Psoas muscle (tissue), 8 donors: ENCODE measurements at places on chromosomes 7 and 10. TPM values are rescaled to one million over a fixed set of nuclear protein-coding genes. Genes with fewer than 3 reads are reported as not detected.

- DNase-seq, result no peak
- H3K36me3 ChIP-seq, result no peaks in the 10 kb centered on the region
- H3K4me3 ChIP-seq, result no peak overlapping the region
These were observed 327.2 kb downstream of the GALNT17 start for GRCh38 chr7:71459132-71459531.

GRCh38 chr7:94971051-94971867 is 63.9 kb downstream of the PPP1R9A start:
- H3K27ac ChIP-seq, result no peak overlapping the region
- H3K4me1 ChIP-seq, result peaks cover 34% of the 10 kb centered on the region
- no peaks in the 10 kb centered on the region for H3K27me3 ChIP-seq
- DNase-seq, result no peak

The CDK1 gene
- total RNA-seq, result 0.44 TPM

- DNase-seq, result no peak
- no peak overlapping the region for H3K4me3 ChIP-seq
- H3K27me3 ChIP-seq, result no peaks in the 10 kb centered on the region
- H3K27ac ChIP-seq, result no peak overlapping the region
- no peaks in the 10 kb centered on the region for H3K36me3 ChIP-seq
These were observed 248.3 kb upstream of the GLI3 start for GRCh38 chr7:42485301-42485766.

GRCh38 chr7:28654110-28654509 is 241.8 kb downstream of the CREB5 start:
- H3K4me3 ChIP-seq, result no peak overlapping the region
- no peaks in the 10 kb centered on the region for H3K4me1 ChIP-seq
- no peak overlapping the region for H3K27ac ChIP-seq
- H3K27me3 ChIP-seq, result no peaks in the 10 kb centered on the region
- DNase-seq, result no peak
- no peaks in the 10 kb centered on the region for H3K36me3 ChIP-seq

DNA sequence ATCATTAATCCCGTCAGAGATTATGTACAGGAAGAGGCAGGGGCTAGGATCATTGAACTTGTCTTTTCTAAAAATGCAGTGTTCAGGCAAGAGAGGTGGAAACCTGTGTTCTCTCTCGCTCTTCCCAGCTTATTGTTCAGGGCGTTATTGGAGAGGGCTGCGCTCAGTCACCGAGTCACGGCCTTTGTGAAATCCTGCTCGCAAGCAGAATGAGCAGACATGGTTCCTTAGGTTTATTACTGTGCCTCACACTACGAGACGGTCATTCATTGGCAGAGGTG is 631 bp upstream of the PRKRIP1 start:
- peak overlapping the region; percentile 79 for H3K4me3 ChIP-seq
- no peaks in the 10 kb centered on the region for H3K36me3 ChIP-seq
- H3K27ac ChIP-seq, result peak overlapping the region; percentile 82
- DNase-seq, result no peak

The SEMA3D gene
- total RNA-seq, result 0.28 TPM

The OR6B1 gene
- total RNA-seq, result not detected

DNA sequence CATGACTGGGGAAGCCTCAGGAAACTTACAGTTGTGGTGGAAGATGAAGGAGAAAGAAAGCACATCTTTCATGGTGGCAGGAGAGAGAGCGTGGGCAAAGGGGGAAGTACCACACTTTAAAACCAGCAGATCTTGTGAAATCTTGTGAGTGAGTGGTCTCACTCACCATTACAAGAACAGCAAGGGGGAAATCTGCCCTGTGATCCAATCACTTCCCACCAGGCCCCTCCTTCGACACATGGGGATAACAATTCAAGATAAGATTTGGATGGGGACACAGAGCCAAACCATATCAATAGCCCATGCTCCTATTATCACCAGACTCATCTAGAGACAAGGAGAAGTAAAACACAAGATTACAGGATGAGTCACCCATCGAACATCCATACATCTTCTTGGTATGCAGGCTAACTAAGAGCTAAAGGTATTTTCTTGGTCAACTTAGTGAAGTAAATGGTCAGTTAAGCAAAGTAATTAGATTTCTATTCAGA is 55.3 kb upstream of the YAE1 start:
- DNase-seq, result no peak
- H3K27ac ChIP-seq, result no peak overlapping the region
- H3K4me1 ChIP-seq, result no peaks in the 10 kb centered on the region

- no peak for DNase-seq
- no peaks in the 10 kb centered on the region for H3K27me3 ChIP-seq
- H3K4me3 ChIP-seq, result no peak overlapping the region
These were observed 190.6 kb upstream of the TCF7L2 start for GRCh38 chr10:112759496-112759895.

The NKX2-3 gene
- not detected for total RNA-seq

The GNA12 gene
- 14.6 TPM for total RNA-seq

DNA sequence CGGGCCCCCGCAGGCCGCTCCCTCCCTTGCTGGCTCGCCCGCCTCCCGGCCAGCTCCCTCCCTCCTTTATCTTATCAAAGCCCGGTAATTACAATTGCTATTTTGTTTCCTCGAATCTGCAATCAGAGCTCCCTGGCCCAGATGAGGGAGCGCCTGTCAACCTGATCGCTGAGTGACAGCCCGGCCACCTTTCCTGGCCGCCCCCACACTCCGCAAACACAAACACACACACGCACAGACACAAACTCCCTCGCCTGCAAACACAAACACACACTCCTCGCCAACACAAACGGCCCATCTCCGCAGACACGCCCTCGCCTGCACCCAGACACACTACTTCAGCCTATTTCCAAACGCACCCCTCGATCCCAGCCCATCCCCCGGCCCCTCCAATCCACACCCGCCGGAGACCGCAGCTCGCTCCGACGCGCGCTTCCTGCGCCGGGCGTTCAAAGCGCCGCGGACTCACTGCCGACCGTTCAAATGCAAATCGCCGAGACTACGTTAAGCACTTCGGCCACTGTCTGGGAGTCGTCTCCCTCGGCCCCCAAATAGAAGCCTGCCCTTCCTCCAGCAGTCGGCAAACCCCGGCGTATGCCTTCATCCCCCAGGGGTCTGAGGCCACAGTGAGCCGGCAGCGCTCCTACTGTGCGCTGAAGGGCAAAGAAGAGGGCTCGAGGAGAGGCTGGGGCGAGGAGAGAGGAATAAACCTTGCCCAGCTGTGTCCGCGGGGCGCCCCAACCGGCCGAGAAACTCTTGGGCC is 3.0 kb upstream of the FGF8 start:
- DNase-seq, result no peak
- peak overlapping the region; percentile 59 for H3K4me3 ChIP-seq
- H3K4me1 ChIP-seq, result peaks cover 31% of the 10 kb centered on the region
- no peak overlapping the region for H3K27ac ChIP-seq
- peaks cover 28% of the 10 kb centered on the region for H3K27me3 ChIP-seq

GRCh38 chr7:132116369-132116768 is 459.9 kb downstream of the PLXNA4 start:
- H3K36me3 ChIP-seq, result no peaks in the 10 kb centered on the region
- no peaks in the 10 kb centered on the region for H3K27me3 ChIP-seq
- no peak overlapping the region for H3K4me3 ChIP-seq
- DNase-seq, result no peak
- H3K4me1 ChIP-seq, result no peaks in the 10 kb centered on the region

- no peaks in the 10 kb centered on the region for H3K36me3 ChIP-seq
- H3K27me3 ChIP-seq, result no peaks in the 10 kb centered on the region
- peak overlapping the region; percentile 41 for H3K27ac ChIP-seq
- no peak overlapping the region for H3K4me3 ChIP-seq
These were observed 275.4 kb downstream of the ZEB1 start for GRCh38 chr10:31594347-31594873.

- H3K4me1 ChIP-seq, result peaks cover 11% of the 10 kb centered on the region
- peaks cover 5% of the 10 kb centered on the region for H3K36me3 ChIP-seq
- DNase-seq, result no peak
- no peak overlapping the region for H3K27ac ChIP-seq
- no peak overlapping the region for H3K4me3 ChIP-seq
These were observed 42.1 kb downstream of the GSDME start for GRCh38 chr7:24715171-24715570.

The RSBN1L gene
- 9.7 TPM for total RNA-seq

DNA sequence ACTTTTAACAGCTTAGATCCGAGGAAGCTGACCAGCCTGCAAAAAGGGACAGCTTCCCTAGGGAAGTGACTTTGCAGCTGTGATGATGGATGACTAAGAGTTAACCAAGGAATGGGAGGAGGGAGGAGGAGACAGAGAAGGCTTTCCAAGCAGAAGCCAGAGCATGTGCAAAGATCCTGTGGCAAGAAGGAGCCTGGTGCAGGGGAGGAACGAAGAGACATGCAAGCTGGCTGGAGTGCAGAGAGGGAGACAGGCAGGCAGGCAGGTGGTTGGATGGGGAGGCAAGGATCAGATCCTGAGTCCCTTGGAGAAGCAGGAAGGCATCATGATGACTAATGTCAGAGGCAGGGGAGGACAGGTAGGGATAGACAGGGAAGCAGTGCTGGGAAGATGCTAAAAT is 148.8 kb downstream of the PFKFB3 start:
- DNase-seq, result no peak
- peaks cover 6% of the 10 kb centered on the region for H3K4me1 ChIP-seq
- no peak overlapping the region for H3K4me3 ChIP-seq

GRCh38 chr10:91598211-91598977 is 34.5 kb downstream of the PPP1R3C start:
- no peaks in the 10 kb centered on the region for H3K27me3 ChIP-seq
- H3K36me3 ChIP-seq, result no peaks in the 10 kb centered on the region
- DNase-seq, result no peak
- H3K4me1 ChIP-seq, result peaks cover 65% of the 10 kb centered on the region
- peak overlapping the region; percentile 95 for H3K27ac ChIP-seq
- H3K4me3 ChIP-seq, result no peak overlapping the region

DNA sequence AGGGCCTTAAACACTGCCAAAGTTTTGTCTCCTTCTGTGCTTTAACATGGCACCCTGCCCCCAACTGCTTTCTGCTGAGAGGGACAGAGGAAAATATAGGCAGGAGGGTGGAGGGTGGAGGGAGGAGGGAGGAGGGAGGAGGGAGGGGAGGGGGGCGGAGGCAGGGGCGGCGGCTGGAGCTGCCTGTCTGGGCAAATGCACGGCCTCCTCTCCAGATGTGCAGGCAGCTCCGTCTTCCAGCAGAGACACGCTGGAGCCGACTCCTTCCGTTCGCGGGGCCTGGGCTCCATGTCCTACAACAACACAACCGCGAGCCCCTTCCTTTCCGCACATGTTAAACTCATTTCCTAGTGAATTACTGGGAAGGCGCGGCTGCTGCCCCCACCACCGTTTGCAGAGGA is 14.2 kb downstream of the EBF3 start:
- no peaks in the 10 kb centered on the region for H3K36me3 ChIP-seq
- peak overlapping the region; percentile 94 for H3K27ac ChIP-seq
- H3K27me3 ChIP-seq, result no peaks in the 10 kb centered on the region
- H3K4me1 ChIP-seq, result peaks cover 72% of the 10 kb centered on the region
- H3K4me3 ChIP-seq, result peak overlapping the region; percentile 11

DNA sequence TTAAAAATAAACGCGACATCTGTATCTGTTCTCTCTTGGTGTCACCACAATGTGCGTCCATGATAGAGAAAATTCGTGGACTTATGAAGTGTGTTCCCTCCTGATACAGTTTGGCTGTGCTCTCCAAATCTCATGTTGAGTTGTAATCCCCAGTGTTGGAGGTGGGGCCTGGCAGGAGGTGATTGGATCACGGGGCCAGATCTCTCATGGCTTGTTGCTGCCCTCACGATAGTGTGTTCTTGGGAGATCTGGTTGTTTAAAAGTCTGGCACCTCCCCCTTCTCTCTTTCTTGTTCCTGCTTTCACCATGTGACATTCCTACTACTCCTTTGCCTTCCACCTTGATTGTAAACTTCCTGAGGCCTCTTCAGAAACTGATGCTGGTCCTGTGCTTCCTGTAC is 229.4 kb upstream of the MYO3A start:
- H3K27me3 ChIP-seq, result no peaks in the 10 kb centered on the region
- no peaks in the 10 kb centered on the region for H3K4me1 ChIP-seq
- no peak for DNase-seq
- H3K4me3 ChIP-seq, result no peak overlapping the region

DNA sequence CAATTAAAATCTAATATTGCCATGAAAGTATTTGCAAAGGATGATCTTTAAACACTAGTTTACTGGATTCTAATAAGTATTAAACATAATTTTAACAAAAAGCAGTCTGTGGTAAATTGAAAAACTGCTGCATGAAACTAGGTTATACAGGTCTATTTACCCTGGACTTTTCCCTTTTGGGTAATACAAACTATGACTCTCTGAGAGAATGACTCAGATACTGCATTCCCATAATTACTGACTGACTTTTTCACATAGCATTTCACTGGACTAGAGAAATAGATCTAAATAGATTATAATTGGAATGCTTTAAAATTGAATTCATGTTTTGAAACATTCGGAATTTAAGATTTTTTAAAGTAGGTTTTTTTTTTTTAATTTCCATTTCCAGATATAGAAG is 395.7 kb downstream of the THSD7A start:
- no peaks in the 10 kb centered on the region for H3K27me3 ChIP-seq
- no peak overlapping the region for H3K4me3 ChIP-seq
- no peaks in the 10 kb centered on the region for H3K36me3 ChIP-seq

DNA sequence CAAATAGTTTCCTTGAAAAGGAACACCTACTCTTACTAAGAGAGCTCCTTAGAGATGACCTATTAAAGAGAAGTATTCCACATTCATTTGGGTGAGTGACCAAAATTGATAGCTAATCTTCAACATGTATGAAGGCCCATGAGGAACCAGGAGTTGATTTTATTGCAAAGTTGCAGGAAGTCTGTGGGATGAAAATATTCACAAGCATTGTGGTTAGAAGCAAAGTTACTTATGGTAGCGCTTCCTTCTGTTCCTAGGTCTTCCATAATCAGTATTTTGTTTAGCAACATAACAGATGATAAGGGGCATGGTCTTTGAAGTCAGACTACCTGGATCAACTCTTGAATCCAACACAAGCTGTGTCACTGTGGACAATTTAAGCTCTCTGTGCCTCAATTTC is 164.5 kb downstream of the DGKB start:
- H3K36me3 ChIP-seq, result no peaks in the 10 kb centered on the region
- no peak overlapping the region for H3K4me3 ChIP-seq

GRCh38 chr10:133489816-133490588 is 36.3 kb downstream of the SCART1 start:
- no peak overlapping the region for H3K27ac ChIP-seq
- no peaks in the 10 kb centered on the region for H3K4me1 ChIP-seq
- no peaks in the 10 kb centered on the region for H3K27me3 ChIP-seq
- no peak overlapping the region for H3K4me3 ChIP-seq

The CALY gene
- not detected for total RNA-seq

The KEL gene
- not detected for total RNA-seq

GRCh38 chr7:50761713-50762112 is 21.0 kb downstream of the GRB10 start:
- H3K36me3 ChIP-seq, result no peaks in the 10 kb centered on the region
- no peak overlapping the region for H3K27ac ChIP-seq
- peaks cover 23% of the 10 kb centered on the region for H3K4me1 ChIP-seq

- H3K27me3 ChIP-seq, result no peaks in the 10 kb centered on the region
- peak within 1 kb of the TSS; percentile 95 for H3K27ac ChIP-seq
- peak within 1 kb of the TSS; percentile 88 for H3K4me3 ChIP-seq
- peak; percentile 83 for DNase-seq
- H3K36me3 ChIP-seq, result no peaks in the 10 kb centered on the region
These were observed at the start of gene CASP7 for GRCh38 chr10:113679463-113680189. TSS of gene CASP7 (plus strand) at chr10:113679912. CDS start at chr10:113697494, 17,582 bp downstream.

The MYO3A gene
- total RNA-seq, result not detected

GRCh38 chr10:128575761-128576160 is 449.5 kb upstream of the MKI67 start:
- H3K27me3 ChIP-seq, result peaks cover 4% of the 10 kb centered on the region
- H3K4me1 ChIP-seq, result no peaks in the 10 kb centered on the region
- no peak overlapping the region for H3K27ac ChIP-seq
- no peak for DNase-seq
- H3K36me3 ChIP-seq, result no peaks in the 10 kb centered on the region

- no peak overlapping the region for H3K27ac ChIP-seq
- no peak for DNase-seq
- peaks cover 12% of the 10 kb centered on the region for H3K4me1 ChIP-seq
- peaks cover 82% of the 10 kb centered on the region for H3K27me3 ChIP-seq
- H3K4me3 ChIP-seq, result peak overlapping the region; percentile 63
These were observed 1.3 kb downstream of the NRCAM start for GRCh38 chr7:108454674-108455550.
